Natural killer cell (primary cell): ENCODE measurements at places on chromosomes 2 and 18. TPM values are rescaled to one million over a fixed set of nuclear protein-coding genes. Genes with fewer than 3 reads are reported as not detected.

The SNTG2 gene
- total RNA-seq: not detected

The GALNT3 gene
- 47.4 TPM for total RNA-seq

- H3K4me1 ChIP-seq: no peaks in the 10 kb centered on the region
- H3K27ac ChIP-seq: no peak overlapping the region
- no peaks in the 10 kb centered on the region for H3K36me3 ChIP-seq
- DNase-seq: no peak
- H3K4me3 ChIP-seq: no peak overlapping the region
- no peaks in the 10 kb centered on the region for H3K27me3 ChIP-seq
Observed at GRCh38 chr18:59517446-59518165, 158.5 kb upstream of the LMAN1 start.

The ALKAL2 gene
- total RNA-seq: 2.0 TPM

The DSG3 gene
- 0.28 TPM for total RNA-seq

The TUBA4B gene
- not detected for total RNA-seq

The CAVIN2 gene
- total RNA-seq: 23.7 TPM

DNA sequence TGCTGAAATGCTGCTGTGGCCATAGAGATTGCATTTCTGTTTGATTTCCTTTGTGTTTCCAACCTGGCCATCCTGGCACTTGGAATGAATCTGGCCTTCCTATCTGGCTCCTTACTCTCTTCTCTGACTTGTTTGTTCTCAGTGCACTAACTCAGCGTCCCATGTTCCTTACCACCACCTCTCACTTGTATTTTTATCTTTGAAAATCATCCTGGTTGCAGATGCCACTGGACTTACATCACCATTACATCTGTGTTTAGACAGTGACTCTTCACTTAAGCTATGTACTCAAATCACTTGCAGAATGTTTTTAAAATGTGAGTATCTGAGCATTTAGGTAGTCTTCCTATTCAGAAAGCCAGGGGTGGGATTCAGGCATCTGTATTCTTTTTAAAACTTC lies 239.5 kb downstream of the WDR7 start:
- H3K27ac ChIP-seq: no peak overlapping the region
- no peaks in the 10 kb centered on the region for H3K27me3 ChIP-seq
- no peaks in the 10 kb centered on the region for H3K4me1 ChIP-seq
- H3K4me3 ChIP-seq: no peak overlapping the region

DNA sequence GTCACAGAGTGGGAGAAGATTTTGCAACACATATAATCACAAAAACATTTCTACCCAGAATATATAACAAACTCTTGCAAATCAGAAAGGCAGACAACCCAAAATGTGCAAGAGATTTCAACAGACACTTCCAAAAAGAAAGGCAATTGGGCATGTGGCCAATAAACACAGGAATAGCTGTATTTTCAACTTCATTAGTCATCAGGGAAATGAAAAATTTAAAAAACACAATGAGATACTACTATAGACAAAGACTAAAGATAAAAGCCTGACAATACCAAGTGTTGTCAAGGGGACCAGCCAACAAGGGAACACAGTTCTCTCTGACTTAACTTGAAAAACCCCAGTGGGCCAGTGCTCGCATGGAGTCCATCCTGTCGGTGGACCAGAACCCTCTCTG lies 40.5 kb downstream of the MTHFD2 start:
- H3K27ac ChIP-seq: no peak overlapping the region
- no peaks in the 10 kb centered on the region for H3K27me3 ChIP-seq
- no peak for DNase-seq

DNA sequence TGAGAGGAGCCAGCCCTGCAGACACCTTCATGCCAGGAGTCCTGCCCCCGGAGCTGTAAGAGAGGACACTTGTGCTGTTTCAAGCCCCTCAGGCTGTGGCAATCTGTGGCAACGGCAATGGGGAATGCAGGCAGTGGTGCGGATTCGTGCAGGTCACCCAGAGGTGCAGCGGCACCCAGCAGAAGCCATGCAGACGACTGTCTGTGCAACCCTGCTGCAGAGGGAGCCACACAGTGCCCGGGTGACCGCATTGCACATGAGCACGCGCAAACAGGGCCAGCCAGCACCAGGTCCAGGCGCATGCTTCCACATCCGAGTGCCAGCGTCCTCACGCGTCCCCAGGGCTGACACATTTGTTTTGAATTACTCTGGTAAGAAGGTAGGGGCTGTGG lies 84.8 kb upstream of the GPC1 start:
- H3K27me3 ChIP-seq: no peaks in the 10 kb centered on the region
- DNase-seq: no peak
- no peaks in the 10 kb centered on the region for H3K36me3 ChIP-seq
- H3K4me3 ChIP-seq: no peak overlapping the region

The ERICH2 gene
- total RNA-seq: not detected

DNA sequence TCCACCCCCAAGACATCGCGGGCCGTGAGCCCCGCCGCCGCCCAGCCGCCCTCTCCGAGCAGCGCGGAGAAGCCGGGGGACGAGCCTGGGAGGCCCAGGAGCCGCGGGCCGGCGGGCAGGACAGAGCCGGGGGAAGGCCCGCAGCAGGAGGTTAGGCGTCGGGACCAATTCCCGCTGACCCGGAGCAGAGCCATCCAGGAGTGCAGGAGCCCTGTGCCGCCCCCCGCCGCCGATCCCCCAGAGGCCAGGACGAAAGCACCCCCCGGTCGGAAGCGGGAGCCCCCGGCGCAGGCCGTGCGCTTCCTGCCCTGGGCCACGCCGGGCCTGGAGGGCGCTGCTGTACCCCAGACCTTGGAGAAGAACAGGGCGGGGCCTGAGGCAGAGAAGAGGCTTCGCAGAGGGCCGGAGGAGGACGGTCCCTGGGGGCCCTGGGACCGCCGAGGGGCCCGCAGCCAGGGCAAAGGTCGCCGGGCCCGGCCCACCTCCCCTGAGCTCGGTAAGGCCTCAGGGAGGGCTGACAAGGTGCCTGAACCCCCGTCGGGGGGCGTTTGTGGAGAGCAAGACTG lies 14.2 kb downstream of the SPEG start:
- no peak overlapping the region for H3K4me3 ChIP-seq
- peak; percentile 34 for DNase-seq
- no peaks in the 10 kb centered on the region for H3K4me1 ChIP-seq
- no peak overlapping the region for H3K27ac ChIP-seq

The IL1F10 gene
- total RNA-seq: not detected

- no peak for DNase-seq
- H3K27me3 ChIP-seq: no peaks in the 10 kb centered on the region
- no peak overlapping the region for H3K27ac ChIP-seq
- H3K4me1 ChIP-seq: no peaks in the 10 kb centered on the region
Observed at GRCh38 chr2:40243581-40244187, 208.2 kb downstream of the SLC8A1 start.

GRCh38 chr2:128513961-128514283 lies 195.3 kb upstream of the HS6ST1 start:
- H3K4me1 ChIP-seq: peaks cover 24% of the 10 kb centered on the region
- no peak overlapping the region for H3K27ac ChIP-seq
- DNase-seq: no peak
- H3K36me3 ChIP-seq: no peaks in the 10 kb centered on the region
- H3K27me3 ChIP-seq: no peaks in the 10 kb centered on the region
- H3K4me3 ChIP-seq: no peak overlapping the region

- no peak overlapping the region for H3K4me3 ChIP-seq
- H3K27me3 ChIP-seq: no peaks in the 10 kb centered on the region
- no peak for DNase-seq
Observed at GRCh38 chr2:142718576-142719155, 158.8 kb upstream of the KYNU start.

GRCh38 chr2:84939426-84940087 lies 31.4 kb upstream of the KCMF1 start:
- peak overlapping the region; percentile 89 for H3K27ac ChIP-seq
- no peaks in the 10 kb centered on the region for H3K27me3 ChIP-seq
- H3K4me1 ChIP-seq: peaks cover 38% of the 10 kb centered on the region
- peak; percentile 63 for DNase-seq
- peak overlapping the region; percentile 6 for H3K4me3 ChIP-seq
- H3K36me3 ChIP-seq: no peaks in the 10 kb centered on the region

GRCh38 chr2:145253492-145253891 lies 733.6 kb upstream of the ZEB2 start:
- DNase-seq: no peak
- H3K4me3 ChIP-seq: no peak overlapping the region
- H3K36me3 ChIP-seq: no peaks in the 10 kb centered on the region
- H3K27ac ChIP-seq: no peak overlapping the region

GRCh38 chr2:172085460-172086159 lies at the start of gene DLX1:
Gene DLX1, plus strand, starts transcription at chr2:172085507. Its CDS starts 171 bp downstream, at chr2:172085678.
- peaks cover 70% of the 10 kb centered on the region for H3K4me1 ChIP-seq
- H3K27ac ChIP-seq: no peak within 1 kb of the TSS
- no peaks in the 10 kb centered on the region for H3K36me3 ChIP-seq

DNA sequence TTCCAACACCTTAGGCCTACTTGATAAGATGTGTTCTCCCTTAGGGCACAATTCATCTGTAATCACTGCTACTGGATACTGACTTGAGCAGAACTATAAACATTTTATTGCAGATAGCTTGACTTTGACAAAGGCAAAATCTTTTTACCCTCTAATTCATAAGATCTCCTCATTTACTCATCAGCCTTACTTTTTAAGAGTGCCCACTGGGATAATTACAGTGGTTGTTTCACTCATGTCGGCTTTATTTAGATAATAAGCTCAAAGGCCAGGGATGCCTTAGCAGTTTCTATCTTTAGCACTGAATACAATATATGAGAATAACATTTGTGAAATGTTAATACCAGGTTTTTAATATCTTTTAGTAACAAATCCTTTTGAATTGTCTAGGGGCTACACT lies 144.0 kb downstream of the DLGAP1 start:
- no peak overlapping the region for H3K4me3 ChIP-seq
- H3K27me3 ChIP-seq: no peaks in the 10 kb centered on the region
- H3K27ac ChIP-seq: no peak overlapping the region
- H3K36me3 ChIP-seq: no peaks in the 10 kb centered on the region
- no peak for DNase-seq

The YPEL5 gene
- 569 TPM for total RNA-seq

DNA sequence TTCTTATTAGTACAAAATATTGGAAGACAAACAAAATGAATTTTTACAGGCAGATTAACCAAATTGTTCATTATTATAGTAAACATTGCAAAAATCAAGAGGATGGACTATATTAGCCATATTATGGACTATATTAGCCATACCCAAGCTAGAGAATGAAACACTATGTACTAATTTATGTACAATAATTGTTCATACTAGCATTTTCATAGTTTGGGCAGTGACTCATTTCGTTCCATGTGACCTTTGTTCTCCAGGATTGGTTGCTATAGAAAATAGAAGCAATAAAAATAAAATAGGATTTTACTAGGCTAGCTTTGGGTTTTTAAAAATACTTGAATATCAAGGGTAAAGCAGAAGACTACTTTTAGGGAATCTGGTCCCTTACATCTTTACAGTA lies 176.8 kb downstream of the ZEB2 start:
- no peak overlapping the region for H3K27ac ChIP-seq
- no peaks in the 10 kb centered on the region for H3K36me3 ChIP-seq
- no peaks in the 10 kb centered on the region for H3K27me3 ChIP-seq
- DNase-seq: no peak
- no peaks in the 10 kb centered on the region for H3K4me1 ChIP-seq

GRCh38 chr18:36895606-36896005 lies 66.7 kb downstream of the KIAA1328 start:
- H3K27ac ChIP-seq: no peak overlapping the region
- H3K4me1 ChIP-seq: no peaks in the 10 kb centered on the region
- no peak for DNase-seq
- no peaks in the 10 kb centered on the region for H3K36me3 ChIP-seq
- H3K4me3 ChIP-seq: no peak overlapping the region

- peaks cover 52% of the 10 kb centered on the region for H3K4me1 ChIP-seq
- H3K27me3 ChIP-seq: no peaks in the 10 kb centered on the region
- H3K27ac ChIP-seq: peak overlapping the region; percentile 80
Observed at GRCh38 chr2:239322416-239323086, 78.3 kb downstream of the HDAC4 start.

The NT5C1B gene
- total RNA-seq: not detected

- no peaks in the 10 kb centered on the region for H3K36me3 ChIP-seq
- no peaks in the 10 kb centered on the region for H3K27me3 ChIP-seq
Observed at GRCh38 chr18:40955351-40955750, 999.7 kb upstream of the PIK3C3 start.

DNA sequence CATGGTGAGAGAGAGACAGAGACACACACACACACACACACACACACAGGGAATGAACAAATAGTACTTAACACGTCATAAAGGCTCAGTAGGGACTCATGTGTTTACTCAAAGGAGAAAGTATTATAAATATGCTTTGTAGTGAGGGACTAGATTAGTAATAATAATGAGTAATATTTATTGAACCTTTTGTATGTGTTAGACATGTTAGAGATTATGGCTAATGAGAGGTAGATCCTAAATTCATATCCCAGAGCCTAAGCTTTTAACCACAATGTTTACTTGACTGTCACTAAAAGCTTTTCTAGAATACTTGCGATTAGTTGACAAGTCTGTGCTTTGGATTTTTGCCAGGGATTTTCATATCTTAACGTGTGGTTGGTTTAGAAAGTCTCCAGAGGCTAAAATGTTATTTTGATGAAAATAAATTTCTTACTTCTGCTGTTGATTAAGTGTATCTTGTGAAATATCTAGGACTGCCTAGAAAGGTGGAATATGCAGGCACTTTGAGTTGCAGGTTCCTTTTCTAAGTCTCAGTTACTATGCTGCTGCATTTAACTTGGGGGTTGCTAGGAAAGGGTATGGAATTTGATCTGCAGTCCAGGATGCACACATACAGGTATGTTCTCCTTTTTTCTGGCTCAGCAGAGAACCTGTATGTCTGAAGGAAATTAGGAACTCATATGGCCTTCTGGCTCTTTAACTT lies 64.5 kb downstream of the UBR3 start:
- no peak overlapping the region for H3K27ac ChIP-seq
- H3K4me1 ChIP-seq: no peaks in the 10 kb centered on the region
- no peak for DNase-seq
- H3K36me3 ChIP-seq: peaks cover 8% of the 10 kb centered on the region

DNA sequence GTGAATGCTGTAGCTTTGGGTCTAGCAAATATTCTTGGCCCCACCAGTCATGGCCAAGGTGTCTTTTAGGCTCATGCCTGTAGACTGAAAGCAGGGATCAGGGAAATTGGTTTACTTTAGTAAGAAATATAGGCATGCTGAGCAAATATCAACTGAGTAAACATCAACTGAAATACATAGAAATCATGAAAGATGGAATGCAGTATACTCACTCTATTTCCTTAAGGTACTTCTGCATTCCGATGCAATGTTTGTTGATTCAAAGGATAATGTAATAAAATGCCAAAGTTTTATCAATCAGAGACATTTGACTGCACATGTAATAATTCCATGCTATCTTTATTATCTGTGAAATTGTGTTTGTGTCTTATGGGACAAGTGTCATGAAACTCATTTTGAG lies 19.6 kb upstream of the IL1R1 start:
- no peaks in the 10 kb centered on the region for H3K4me1 ChIP-seq
- DNase-seq: no peak
- no peak overlapping the region for H3K4me3 ChIP-seq
- H3K27ac ChIP-seq: no peak overlapping the region

The SGO2 gene
- total RNA-seq: 2.3 TPM

DNA sequence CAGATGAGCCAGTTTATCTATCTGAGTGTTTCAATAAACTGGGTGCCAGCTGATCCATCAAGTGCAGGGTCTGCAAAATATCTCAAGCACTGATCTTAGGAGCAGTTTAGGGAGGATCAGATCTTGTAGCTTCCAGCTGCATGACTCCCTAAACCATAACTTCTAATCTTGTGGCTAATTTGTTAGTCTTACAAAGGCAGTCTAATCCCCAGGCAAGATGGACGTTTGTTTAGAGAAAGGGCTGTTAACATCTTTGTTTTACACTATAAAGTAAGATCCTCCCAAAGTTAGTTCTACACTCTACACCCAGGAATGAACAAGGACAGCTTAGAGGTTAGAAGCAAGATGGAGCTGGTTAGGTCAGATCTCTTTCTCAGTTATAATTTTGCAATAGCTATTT lies 28.7 kb upstream of the HNMT start:
- H3K27ac ChIP-seq: no peak overlapping the region
- H3K27me3 ChIP-seq: no peaks in the 10 kb centered on the region
- no peak overlapping the region for H3K4me3 ChIP-seq
- no peaks in the 10 kb centered on the region for H3K36me3 ChIP-seq
- no peaks in the 10 kb centered on the region for H3K4me1 ChIP-seq
